GOT3 (cell line): ENCODE measurements at places on chromosomes 4 and X.

DNA sequence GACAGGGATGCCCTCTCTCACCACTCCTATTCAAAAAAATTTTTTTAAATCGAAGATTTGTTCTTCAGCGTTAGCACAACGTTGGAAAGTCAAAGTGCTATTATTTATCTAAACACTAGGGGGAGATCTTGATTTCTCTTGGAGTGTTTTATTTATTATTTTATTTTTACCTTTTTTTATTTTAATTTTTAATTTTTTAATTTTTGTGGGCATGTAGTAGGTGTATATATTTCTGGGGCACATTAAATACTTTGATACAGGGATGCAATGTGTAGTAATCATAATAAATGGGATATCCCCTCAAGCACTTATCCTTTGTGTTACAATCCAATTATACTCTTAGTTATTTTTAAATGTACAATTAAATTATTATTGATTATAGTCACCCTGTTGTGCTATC is 37.4 kb upstream of the SLC10A4 start:
- DNase-seq: no peak

GRCh38 chrX:9816084-9816700 is 30.0 kb downstream of the SHROOM2 start:
- DNase-seq: no peak

GRCh38 chrX:148333989-148334388 is 166.4 kb upstream of the AFF2 start:
- DNase-seq: no peak

GRCh38 chrX:41473936-41474725 is 27.0 kb downstream of the NYX start:
- DNase-seq: no peak

DNA sequence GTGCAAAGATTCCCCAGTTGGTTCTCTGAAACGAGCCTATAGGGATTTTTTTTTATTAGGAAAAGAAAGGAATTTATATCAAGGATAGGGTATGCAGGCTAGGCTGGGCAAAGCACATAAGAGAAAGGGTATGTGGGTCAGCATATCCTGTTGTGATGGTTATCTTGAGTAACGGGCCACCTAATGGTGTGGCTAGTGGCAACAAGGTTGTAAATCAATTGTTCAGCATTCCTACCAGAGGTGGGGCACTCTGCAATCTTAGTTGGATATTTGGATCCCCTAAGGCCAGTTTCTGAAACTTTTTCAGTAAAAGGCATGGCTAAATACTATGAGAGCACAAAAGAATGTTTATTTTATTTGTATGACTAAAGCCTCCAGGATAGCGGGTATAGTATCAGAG is 42.7 kb downstream of the DCAF12L1 start:
- DNase-seq: no peak

DNA sequence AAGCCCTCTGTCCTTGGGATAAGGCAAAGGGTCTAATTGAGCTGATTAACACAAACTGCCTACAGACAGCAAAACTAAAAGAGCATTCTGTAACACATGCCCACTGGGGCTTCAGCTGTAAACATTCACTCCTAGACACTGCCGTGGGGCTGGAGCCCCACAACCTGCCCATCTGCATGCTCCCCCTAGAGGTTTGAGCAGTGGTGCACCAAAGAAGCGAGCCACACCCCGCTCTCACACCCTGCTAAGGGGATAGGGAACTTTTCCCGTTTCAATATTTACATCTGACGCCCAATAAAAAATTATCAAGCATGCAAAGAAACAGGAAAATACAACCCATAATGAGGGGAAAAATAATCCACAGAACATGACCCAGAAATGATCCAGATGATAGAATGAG is 46.9 kb upstream of the HSD17B10 start:
- DNase-seq: no peak

GRCh38 chr4:138734746-138735145 is 280.8 kb upstream of the NOCT start:
- DNase-seq: no peak
